ENCODE measurements at places on chromosomes 5 and 9. TPM values are rescaled to one million over a fixed set of nuclear protein-coding genes. Genes with fewer than 3 reads are reported as not detected.

DNA sequence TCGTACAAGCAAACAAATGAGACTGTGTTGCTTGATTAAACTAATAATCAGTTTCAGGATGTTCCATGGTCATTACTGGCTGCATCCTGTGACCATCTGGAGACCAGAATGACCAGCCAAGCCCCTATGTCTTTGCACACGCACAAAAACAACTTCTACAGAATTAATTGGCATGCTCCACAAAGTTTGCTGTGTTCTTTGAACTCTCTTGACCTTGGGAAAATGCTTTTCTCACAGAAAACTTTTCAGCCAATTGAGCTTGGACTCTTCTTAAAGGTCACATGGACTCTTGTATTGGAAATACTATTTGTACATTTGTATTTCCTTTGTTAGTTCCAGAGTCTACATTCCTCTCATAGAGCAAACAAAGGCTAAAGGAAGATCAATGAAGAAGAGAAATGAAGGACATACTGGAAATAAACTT is 147.8 kb downstream of the ARRDC3 start:
- no peaks in the 10 kb centered on the region for H3K36me3 ChIP-seq
- DNase-seq: no peak
- H3K4me1 ChIP-seq: no peaks in the 10 kb centered on the region
- no peak overlapping the region for H3K4me3 ChIP-seq

DNA sequence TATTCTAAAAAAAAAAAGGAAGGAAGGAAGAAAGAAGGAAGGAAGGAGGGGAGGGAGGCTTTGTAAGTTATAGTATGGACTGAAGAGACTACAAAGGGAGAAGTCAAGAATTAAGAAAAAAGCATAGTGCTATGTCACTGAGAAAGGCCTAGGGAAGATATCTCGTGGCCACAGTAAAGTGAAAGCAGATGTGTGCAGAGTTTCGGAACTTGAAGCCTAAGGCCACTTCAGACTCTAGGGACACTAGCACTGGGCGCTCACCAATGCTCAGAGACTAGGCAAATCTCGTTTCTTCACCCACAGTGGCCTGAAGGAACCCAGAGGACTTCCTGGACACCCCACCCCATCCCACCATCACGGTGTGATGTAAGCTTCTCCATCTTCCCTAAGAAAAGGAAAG is 181.4 kb upstream of the TRPM3 start:
- no peaks in the 10 kb centered on the region for H3K36me3 ChIP-seq
- DNase-seq: no peak
- no peak overlapping the region for H3K27ac ChIP-seq
- no peak overlapping the region for H3K4me3 ChIP-seq
- no peaks in the 10 kb centered on the region for H3K4me1 ChIP-seq
- H3K27me3 ChIP-seq: no peaks in the 10 kb centered on the region

- H3K27ac ChIP-seq: no peak overlapping the region
- H3K4me1 ChIP-seq: no peaks in the 10 kb centered on the region
- no peak for DNase-seq
- no peaks in the 10 kb centered on the region for H3K27me3 ChIP-seq
These were observed 66.3 kb upstream of the LIFR start for GRCh38 chr5:38622723-38623129.

FGD3 gene
- 10.2 TPM for total RNA-seq

PROB1 gene
- 1.3 TPM for total RNA-seq

PPP1R26 gene
- 15.1 TPM for total RNA-seq

C5 gene
- 13.2 TPM for total RNA-seq

HMGCS1 gene
- 13.9 TPM for total RNA-seq

DNA sequence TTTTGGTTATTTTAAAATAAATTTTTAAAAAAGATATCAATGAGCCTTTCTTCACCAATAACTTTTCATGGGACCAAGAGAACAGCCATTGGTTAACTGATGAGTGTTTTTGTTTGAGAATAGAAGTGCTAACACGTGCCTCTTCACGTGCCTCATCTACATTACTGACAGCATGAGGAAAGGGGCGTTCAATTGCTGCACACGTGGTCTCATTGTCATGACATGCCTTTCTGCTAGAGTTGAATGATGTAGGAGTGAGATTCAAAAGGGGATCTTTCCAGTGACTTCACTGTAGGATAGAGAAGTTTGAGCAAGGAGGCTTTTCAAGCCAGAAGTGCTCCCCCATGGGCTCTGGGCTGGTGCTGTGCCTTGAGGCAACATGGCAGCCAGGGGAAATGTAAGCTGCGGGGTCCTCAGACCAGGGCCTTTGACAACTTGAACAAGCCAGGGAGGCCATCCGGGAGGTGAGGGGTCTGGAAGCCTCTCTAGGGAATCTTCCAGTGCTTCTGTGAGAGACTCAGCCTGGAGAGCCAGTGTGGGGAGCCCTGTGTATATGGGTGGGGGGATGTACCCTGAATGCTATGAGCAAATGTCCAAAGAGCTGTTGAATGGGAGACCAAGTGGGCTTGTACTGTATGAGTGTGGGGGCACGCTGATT is 51.2 kb upstream of the FSTL4 start:
- H3K36me3 ChIP-seq: no peaks in the 10 kb centered on the region
- H3K4me3 ChIP-seq: no peak overlapping the region
- no peaks in the 10 kb centered on the region for H3K4me1 ChIP-seq
- no peak for DNase-seq
- no peak overlapping the region for H3K27ac ChIP-seq

LVRN gene
- 72.3 TPM for total RNA-seq

- no peak for DNase-seq
- H3K4me1 ChIP-seq: no peaks in the 10 kb centered on the region
- no peaks in the 10 kb centered on the region for H3K27me3 ChIP-seq
These were observed 720.2 kb upstream of the TYRP1 start for GRCh38 chr9:11973011-11973410.

GRCh38 chr9:97695995-97696802 is 941 bp downstream of the XPA start:
- H3K4me3 ChIP-seq: peak overlapping the region; percentile 84
- peak overlapping the region; percentile 93 for H3K27ac ChIP-seq
- no peaks in the 10 kb centered on the region for H3K27me3 ChIP-seq
- H3K4me1 ChIP-seq: peaks cover 16% of the 10 kb centered on the region
- DNase-seq: no peak

GRCh38 chr5:125209650-125210049 is 463.2 kb upstream of the ZNF608 start:
- H3K27me3 ChIP-seq: no peaks in the 10 kb centered on the region
- H3K4me3 ChIP-seq: no peak overlapping the region

DNA sequence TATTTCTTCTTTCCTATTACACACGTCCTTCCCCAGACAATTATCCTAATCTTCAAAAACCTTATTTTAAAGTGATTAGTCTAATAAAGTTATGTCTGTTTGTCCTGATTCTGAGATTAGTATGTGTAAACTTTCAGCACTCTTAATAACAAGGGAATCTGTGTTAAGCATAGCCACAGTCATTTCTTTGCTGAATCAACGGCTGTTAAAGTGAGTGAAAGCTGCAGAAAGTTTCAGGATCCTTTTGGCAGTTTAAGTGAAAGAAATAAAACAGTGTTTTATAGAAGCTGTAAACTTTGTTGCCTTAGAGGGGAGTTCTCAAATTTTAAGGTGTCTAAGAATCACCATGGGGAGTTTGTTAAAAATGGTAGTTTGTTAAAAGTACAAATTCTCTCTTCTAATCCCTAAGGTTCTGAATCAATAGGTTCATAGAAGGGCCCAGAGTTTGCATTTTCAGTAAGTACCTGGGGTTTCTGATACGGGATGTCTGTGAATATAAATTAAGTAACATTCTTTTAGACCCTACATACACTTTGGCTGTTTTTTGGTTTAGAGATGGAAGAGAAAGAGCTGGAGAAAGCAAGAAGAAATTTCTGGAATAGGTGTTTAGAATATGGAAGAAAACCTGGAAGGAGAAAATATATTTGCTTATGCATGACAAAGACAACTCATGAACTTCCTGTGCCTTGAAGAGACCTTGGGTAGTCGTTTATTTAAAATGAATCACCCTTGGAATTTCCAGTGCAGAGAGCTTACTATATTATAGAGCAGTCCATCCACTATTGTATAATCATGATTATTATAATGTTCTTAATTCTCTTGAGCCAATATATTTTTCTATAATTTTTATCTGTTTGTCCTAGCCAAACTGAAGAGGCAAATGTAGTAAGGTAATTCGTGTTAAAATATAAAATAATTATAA is 45.7 kb downstream of the SCAMP1 start:
- H3K4me1 ChIP-seq: no peaks in the 10 kb centered on the region
- H3K4me3 ChIP-seq: no peak overlapping the region
- no peaks in the 10 kb centered on the region for H3K27me3 ChIP-seq
- no peaks in the 10 kb centered on the region for H3K36me3 ChIP-seq

GRCh38 chr5:124655921-124656511 is 90.4 kb downstream of the ZNF608 start:
- no peak overlapping the region for H3K4me3 ChIP-seq
- H3K27me3 ChIP-seq: no peaks in the 10 kb centered on the region
- no peaks in the 10 kb centered on the region for H3K36me3 ChIP-seq
- H3K4me1 ChIP-seq: no peaks in the 10 kb centered on the region

DNA sequence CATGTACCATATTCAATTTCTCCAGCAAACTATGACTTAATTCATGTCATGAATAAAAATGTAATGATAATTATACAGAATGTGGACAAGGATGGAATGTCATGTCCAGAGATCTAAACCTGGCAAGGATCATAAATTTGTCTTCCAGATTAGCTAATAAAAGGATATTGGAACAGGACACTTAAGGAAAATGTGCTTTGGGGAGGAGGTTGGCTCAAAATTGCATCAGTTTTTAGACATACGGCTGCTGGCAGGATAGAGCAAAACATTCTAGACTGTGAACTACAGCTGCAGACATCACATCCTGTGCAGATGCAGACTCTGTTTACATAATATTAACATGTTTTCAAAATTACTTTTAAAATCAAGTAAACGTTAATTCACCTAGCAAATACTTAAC is 248.4 kb downstream of the TLR4 start:
- H3K27me3 ChIP-seq: no peaks in the 10 kb centered on the region
- no peak overlapping the region for H3K27ac ChIP-seq

DNA sequence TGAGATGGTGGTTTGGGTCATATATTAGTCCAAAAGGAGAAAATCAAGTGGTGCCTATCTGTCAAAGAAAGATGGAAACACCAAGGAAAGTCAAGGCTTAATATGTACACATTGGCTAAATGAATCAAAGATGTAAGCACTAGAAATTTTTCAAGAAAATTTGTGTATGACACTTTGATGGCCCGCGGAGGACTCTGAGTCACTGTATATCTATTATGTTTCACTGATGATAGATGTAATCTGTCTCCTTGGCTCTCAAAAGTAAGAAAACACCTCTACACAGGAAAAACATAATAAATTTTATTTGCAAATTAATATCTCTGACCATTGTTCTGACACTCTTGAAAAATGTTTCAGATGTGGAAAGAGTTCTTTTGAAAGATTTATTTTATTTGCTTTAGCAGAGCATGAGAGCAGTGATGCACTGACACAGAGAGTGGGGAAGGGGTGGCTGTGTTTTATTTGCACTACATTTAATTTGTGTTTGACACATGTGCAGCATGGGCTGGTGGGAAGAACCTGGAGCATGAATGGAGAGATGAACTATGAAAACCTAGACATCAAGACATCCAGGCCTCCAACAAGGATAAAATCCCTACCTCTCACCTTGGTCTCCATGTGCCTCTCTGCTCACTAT is 180.8 kb upstream of the GAS1 start:
- no peaks in the 10 kb centered on the region for H3K4me1 ChIP-seq
- H3K27ac ChIP-seq: no peak overlapping the region
- H3K27me3 ChIP-seq: no peaks in the 10 kb centered on the region
- H3K36me3 ChIP-seq: no peaks in the 10 kb centered on the region

DNA sequence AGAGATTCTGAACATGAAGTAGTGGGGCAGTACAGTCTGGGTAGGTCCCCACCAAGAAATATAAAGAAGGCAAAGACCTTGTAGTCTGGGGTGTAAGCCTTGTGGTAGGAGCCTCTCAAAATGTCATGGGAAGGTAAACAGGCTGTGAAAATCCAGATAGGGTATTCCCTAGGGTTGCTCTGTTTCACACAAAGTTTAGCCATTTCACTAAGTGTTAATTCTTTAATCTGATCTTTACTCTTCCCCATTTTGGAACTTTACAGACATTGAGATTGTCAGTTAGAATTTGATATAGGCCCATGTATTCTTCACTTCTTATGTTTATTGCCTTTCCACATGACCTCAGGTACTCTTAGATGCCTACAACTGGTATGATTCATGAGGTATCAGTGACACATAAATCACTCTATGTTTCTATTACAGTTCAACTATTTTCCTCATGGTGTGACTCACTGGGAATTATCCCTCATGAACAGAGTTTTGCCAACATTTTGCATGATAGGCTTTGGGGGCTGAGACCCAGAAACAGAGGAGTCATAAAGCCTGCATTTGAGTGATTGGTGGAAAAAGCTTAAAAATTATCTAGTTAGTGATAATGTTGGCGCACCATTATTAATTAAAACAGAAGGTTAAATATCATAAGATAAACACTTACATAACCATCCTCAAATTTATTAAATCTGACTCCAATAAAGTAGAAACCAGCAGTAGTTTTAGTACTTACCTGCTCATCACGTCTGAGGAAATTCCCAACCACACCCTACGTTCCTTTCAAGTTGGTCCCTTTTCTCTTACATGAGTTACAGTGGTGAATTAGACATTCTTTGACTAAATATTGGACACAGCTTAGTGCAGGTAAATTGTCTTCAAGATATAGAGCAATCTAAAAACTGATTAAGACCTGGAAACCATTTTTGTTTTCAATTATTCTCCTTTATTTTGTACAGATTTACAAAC is 399.8 kb upstream of the MEF2C start:
- H3K27ac ChIP-seq: no peak overlapping the region
- no peaks in the 10 kb centered on the region for H3K27me3 ChIP-seq
- DNase-seq: no peak
- no peaks in the 10 kb centered on the region for H3K4me1 ChIP-seq

GRCh38 chr5:181160152-181160754 is 12.9 kb downstream of the OR2V2 start:
- H3K36me3 ChIP-seq: no peaks in the 10 kb centered on the region
- peak; percentile 65 for DNase-seq
- H3K4me1 ChIP-seq: no peaks in the 10 kb centered on the region
- peak overlapping the region; percentile 62 for H3K4me3 ChIP-seq

DNA sequence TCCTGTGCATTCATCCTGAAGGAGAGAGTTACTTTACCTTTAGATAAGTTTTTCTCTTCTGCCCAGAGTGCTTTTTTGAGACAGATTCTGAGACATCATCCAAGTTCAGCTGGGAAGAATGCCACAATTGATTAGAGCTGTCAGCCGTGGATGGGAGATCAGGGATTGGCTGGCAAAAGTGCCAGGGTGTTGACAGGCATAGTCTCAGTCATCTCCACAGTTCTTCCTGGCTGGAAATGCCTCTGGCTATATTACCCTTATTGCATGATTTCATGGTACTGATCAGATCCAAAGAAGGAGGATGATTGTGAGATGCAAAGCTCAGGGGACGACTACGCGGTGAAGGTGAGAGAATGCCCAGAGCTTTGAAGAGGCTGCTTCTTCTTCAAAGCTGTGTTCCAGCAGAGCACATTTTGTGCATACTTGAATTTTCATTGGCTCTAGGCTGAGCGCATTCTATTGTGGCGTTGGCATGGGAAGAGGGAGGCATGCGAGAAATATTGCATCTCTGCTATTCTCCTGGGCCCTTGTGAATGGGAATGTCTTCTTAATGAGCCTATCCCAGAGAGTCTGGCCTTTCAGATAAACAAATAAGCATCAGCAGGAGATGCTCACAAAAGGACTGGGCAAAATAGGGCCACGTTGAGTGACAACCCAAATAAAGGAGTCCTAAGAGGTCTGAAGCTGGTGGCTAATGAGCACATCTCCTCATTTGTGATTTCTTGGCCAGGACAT is 82.1 kb downstream of the GRIA1 start:
- H3K4me3 ChIP-seq: no peak overlapping the region
- H3K4me1 ChIP-seq: no peaks in the 10 kb centered on the region
- no peaks in the 10 kb centered on the region for H3K27me3 ChIP-seq
- H3K27ac ChIP-seq: no peak overlapping the region
- DNase-seq: no peak

ERMP1 gene
- total RNA-seq: 34.1 TPM

PCDHGC5 gene
- total RNA-seq: 3.3 TPM

ADAMTS12 gene
- total RNA-seq: 15.0 TPM
